ENCODE measurements at places on chromosomes 7 and 10.
A peak's percentile ranks its signal among the peaks of the same experiment; 100 is the strongest.

GRCh38 chr7:135385209-135385608 lies 124.7 kb downstream of the CNOT4 start:
- peak; percentile 20 for DNase-seq

- DNase-seq, result no peak
These were observed 30.5 kb downstream of the RGS10 start for GRCh38 chr10:119511828-119512515.

- DNase-seq, result peak; percentile 51
These were observed at the start of gene ST7 for GRCh38 chr7:116953372-116953905. TSS of gene ST7 (plus strand) at chr7:116953501. CDS start at chr7:116953541, 40 bp downstream.

- no peak for DNase-seq
These were observed 1.1 kb downstream of the TRRAP start for GRCh38 chr7:98879198-98879978.

DNA sequence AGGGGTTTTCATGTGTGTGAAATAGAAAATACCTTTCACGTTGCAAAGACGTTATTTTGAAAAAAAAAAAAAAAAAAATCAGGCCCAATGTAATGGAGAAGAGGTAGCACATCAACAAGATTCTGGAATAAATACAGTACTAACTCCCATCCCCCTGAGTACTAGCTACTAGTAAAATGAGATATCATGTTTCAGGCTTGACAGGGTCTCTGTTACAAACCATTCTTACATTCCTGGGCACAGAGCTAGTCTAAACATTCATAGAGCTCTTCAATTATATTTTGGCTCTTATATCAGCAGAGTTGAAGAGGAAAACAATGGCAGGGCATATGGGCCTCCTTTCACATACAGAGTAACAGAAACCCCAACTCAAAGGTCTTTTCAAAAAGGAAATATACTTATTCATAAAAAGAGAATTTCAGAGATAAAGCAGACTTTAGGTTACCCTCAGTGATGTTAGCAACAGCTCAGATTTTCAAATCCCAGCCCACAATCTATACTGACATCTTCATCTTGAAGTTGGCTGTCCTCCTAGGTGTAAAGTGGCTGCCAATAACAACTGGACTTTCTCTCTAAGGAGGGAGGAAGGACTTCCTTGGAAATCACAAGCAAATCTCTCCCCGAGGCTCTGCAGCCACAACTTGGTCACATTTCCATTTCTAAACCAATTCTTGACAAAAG lies 18.6 kb downstream of the C7orf33 start:
- DNase-seq, result no peak

DNA sequence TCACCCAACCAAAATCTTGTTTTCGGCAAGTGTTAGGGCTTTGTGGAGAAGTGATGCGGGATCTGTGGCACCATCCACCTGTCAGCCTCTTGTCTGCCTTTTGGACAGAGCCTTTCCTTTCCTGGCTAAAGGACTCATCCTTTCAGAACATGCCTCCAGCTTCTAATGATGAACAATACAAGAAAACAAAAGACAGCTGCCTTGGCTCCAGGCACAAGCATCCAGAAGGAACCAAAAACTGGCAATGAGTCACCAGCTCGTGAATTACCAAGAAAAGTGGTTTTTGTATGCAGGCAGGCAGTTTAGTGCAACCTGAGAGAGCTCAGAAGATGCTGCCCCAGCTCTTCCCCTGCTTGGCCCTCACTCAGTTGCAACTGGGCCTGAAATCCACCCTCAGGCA lies 84.6 kb upstream of the NAMPT start:
- DNase-seq, result no peak

DNA sequence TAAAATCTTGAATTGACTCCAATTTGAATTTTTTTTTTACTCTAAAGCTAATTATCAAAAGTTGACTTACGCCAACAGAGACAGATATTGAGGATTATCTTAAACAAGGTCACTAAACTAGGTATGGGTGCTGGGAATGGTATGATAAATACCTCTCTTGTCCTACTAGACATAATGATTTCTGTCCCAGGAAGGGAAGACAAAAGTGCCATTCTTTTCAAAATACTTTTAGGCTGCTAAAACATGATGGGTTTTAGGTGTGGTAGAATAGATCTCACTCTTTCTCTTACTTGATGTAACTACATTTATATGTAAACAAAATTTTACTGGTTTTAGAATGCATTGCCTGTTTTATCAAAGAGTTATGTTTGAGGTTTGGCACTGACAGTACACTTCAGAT lies 15.1 kb downstream of the TMEM60 start:
- DNase-seq, result no peak

DNA sequence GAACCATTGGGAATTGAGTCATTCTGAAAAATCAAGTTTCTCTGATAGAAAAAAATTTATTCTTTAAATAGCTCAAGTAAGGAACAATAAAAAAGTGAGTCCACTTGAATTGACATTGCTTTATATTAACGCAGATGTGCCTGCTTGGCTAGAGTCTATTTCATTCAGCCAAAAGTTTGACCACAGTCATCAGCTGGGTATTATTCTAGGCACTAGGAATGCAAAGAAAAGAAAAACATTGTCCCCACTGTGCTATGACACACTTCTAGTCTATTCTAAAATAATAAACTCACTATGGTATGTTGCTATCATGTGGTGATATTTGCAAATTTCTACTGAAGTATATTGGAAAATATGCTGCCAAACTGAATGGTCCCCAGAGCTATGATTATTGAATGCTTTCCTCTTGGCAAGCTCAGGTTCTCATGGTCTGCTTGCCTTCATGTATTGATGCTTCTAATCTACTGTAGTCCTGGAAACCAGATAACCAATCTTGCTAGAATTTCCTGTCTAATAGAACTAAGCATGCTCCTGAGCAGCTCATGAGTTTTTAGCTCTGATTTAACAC lies 8.3 kb downstream of the SFRP4 start:
- DNase-seq, result no peak

- DNase-seq, result peak; percentile 49
These were observed 47.9 kb upstream of the NPFFR1 start for GRCh38 chr10:70331486-70332268.

- DNase-seq, result no peak
These were observed 1.1 kb downstream of the MEPCE start for GRCh38 chr7:100430493-100431285.

DNA sequence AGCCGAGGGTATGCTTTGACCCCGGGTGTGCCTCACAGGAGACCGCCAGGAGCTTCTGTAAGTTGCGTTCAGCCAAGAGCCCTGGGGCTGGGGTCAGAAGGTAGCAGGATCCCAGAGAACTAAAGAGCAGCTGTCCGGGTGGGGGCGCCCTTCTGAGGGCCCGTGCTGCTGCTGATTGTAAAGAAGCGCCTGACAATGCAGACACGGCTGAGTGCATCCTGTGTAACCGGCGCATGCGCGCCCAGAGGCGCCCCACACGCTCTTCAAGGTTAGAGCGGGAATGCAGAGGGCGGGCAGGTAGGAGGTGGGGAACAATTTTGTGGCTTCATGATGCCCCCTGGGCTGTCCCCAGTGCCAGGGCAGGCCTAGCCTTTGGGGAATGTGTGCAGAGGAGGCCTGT lies 210.2 kb upstream of the CTBP2 start:
- no peak for DNase-seq

DNA sequence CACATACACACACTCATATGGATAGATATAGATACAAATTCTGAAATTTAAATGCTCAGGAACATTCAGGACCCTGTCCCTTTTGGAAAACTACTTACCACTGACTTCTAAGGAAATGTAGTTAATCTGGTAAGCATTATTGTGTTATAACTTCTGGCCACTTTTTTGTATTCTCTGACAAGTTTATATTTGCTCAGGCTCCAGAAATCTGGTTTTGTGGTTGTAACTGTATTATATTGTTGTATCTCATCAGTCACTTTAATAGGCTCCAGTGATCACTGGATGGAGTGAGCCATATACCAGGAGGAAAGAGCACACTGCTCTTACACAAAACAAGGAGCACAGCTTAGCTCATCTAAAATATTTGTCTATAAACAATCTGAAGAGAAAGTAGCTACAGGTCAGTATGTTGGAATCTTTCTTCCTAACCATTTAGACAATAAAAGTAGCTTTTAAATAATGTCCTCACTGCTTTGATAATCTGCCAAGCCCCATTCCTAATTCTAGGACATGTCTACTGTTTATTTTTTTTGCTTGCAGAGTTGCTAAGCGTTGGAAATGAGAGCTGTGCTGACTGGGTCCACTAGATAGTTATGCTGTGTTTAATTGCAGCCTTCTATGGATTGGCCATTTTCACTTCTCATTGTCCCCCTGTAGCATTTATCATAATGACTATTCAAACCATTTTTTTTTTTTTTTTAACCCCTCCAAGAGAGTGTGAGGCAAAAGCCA lies 43.8 kb downstream of the SMNDC1 start:
- no peak for DNase-seq

- DNase-seq, result no peak
These were observed 120.0 kb downstream of the SGMS1 start for GRCh38 chr10:50503661-50504320.

DNA sequence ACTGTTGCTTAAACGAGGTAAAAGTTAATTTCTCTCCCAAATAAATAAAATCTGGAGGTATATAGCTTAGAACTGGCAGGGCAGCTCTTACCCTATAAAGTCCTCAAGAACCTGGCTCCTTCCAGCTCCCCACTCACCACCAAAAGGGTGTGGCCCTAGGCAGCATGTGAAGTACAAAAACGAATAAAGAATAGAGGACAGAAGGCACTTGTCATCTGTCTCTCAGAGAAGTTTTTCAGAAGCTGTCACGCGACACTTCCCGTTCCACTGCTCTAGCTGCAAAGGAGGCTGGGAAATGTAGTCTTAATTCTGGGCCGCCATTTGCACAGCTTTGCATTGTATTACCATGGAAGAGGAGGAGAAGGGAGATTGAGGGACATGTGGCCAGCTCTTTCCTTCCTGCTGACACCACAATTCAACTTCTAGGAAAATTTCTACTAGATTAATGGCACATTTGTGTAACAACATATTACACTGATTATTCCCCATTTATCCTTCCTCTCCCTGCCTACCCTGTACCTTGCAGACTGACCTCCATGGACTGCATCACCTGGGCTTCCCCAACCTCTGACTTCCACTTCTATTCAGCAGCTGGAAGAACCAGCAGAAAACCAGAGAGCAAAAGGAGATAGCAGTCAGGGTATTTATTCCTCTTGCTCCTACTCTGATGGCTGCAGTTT lies 62.2 kb downstream of the CCDC71L start:
- peak; percentile 39 for DNase-seq

DNA sequence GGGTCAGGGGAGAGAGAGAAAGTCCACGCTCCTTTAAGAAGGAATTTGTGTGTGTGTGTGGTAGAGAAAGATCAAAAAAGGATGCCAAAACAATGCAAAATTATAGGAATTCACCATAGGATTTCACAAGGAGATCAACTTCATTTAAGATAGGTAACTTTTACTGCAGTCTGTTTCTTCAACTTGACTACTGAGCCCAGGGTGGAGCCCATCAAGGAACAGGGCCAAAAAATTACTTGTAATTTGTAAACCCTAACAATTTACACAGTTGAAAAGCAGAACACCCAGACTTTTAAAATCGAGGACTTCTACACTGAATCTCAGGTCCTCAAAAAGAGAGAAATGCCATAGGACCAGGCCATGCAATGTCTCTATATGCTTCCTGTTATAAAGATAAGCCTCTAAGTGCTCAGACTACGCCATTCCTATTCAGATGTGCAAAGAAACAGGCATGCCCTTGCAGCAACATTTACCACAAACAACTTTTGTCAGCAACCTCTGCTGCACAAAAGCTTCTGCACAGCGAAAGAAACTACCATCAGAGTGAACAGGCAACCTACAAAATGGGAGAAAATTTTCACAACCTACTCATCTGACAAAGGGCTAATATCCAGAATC lies 10.6 kb upstream of the GIMAP4 start:
- DNase-seq, result no peak

DNA sequence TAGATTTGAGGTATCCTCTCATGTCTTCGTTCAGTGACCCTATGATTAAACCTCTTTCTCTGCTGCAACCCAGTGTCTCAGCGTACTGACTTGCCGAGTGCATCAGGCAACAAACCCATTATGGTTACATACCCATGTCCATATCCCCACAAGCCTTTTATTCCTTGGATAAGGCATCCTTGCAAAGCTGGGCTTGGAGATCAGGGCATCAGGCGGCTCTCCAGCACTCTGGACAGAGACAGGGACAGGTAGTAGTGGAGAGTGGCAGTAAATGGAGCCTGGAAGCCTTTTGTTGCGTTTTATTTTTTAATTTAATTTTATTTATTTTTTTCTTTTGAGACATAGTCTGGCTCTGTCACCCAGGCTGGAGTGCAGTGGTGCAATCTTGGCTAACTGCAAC lies 32.0 kb upstream of the NPFFR1 start:
- no peak for DNase-seq

GRCh38 chr10:79593377-79593776 lies 17.4 kb upstream of the SFTPA1 start:
- DNase-seq, result no peak

- DNase-seq, result no peak
These were observed 54.1 kb downstream of the UBE3C start for GRCh38 chr7:157192861-157193260.

DNA sequence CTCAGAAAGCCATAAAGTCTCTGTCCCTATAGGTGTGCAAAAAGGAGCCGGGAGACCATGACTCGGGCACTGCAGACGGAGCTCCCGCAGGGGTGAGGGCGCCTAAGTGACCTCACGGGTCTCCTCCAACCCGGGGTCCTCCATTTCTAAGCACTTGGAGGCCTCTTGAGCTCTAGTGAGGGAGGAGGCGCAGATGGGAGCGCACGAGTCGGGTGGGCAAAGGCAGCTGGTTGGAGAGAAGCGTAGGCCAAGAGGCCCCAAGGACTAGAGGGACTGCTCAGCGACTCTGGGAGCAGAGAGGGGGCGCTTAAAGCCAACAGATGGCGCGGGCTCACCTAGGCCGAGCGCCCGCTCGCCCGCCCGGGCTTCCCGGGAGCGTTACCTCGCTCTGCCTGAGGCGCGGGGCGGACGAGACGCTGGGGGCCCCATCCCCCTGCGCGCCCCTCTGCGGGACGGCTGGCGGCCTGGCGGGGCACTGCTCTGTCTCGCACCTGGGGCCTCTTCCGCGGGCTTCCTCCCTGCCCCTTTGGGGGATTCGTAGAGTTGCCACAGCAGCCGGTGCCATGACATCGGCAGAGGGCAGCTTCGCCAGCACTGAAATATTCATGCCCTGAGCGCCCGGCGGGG lies 523 bp upstream of the CDH23 start:
- DNase-seq, result peak; percentile 66

DNA sequence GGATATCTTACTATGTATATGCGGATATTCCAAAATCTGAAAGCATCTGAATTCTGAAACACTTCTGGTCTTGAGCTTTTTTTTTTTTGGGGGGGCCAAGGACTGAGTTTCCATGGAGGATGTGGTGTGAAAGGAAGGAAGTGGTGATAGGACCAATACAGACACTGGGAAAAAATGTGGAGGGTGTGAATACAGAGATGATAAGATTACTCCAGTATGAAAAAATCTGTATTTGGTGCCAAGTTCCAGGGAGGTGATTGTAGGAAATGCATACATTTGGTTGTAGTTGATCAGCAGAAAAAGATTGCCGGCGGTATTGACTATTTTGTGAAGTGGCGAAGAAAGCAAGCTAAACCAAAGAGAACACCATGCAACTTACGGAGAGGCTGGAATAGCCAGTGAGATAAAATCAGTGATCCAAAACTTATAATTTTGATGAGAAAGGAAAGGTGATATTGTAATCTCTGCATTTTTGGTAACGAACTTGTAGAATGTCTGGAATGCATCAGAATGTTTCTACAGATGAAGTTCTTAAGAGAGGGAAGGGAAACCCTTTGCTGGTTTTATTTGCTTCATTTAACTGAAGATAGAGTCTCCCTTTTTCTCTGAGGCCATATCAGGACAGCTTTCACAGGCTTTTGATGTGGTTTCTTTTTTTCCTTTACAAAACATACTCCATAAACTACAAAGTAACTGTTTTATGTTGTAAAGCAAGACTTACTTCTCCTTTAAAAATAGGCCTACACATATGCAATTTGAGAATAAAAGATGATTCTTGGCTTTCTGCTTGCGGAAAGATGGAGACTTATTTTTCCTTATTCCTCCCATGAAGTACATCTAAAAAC lies 6.0 kb downstream of the WDR37 start:
- no peak for DNase-seq

All from left ventricle myocardium inferior (tissue), 1 donor.